AG04450 (cell line): ENCODE measurements at places on chromosomes 1 and 21.
A peak's percentile ranks its signal among the peaks of the same experiment; 100 is the strongest.

DNA sequence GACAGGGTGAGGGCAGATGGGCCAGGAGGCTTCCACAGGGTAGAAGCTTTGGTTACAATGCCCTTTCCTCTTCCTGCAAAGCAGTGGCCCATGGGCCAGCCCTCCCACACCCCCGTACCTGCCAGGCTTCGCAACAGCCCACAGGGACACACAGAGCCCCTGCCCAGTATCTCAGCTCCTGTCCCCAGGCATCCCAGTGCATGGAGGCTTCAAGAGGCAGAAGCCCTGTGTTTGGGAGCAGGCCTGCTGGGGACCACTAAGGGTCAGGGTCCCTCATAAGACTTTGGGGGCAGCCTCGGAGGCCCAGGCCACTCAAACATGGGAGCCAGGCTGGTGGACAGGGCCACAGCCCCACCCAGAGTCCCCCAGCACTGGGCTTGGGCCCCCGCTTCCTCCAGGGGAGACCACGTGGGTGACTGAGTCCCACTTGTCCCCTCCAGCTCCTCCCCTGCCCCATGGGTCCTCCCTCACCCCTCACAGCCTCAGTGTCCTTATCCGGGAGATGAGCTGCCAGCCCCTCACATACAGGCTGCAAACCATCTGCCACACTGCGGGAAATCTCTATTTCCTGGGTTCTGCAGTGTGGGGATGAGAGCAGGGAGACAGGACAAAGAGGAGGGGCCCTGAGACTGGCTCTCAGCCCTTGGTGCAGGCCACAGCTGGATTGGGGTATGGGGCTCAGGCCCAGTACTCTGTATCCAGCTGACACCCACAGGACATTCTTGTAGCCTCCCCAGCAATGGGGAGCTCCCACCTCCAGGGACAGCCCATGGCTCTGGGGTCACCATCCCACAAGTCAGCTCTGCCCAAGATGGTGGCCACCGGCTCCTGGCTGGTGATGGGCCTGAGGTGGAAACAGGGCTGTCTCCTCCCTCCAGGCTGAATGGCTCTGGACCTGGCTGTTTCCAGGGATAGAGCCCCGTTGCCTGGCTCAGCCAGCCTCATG, 50.7 kb downstream of the WNT9A start:
- no peak for DNase-seq

DNA sequence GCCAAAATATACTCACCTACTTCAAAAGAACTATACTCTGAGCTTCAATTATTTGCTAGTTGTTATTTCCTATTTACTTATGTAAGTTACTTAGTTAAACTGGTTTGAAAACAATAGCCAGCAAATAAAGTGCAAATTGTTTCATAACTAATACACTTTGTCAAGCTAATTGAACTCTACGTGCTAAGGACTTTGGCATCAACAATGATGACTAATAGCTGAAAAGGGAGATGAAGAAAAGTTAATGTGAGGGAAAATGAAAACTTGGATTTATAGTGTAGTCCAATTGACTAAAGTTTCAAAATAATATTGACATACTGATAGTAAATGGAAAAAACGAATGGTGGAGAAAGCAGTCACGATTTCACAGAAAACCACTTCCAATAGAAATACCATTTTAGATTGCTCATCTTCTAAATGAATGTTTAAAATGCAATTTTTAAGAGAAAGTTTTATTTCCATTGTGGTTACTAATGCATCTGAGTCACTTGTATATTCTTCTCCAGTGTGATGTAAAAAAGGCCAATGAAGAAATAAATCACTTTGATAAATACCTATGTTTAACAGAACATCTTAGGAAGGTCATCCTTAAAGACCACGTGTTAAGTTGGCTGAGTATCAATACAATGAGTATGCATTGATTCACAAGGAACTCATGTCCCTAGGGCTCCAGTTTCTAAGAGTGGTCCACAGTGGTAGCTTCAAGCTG, 455.2 kb downstream of the LTN1 start:
- peak; percentile 94 for DNase-seq

GRCh38 chr1:232841823-232842565, 36.8 kb downstream of the MAP10 start:
- no peak for DNase-seq

GRCh38 chr1:28437924-28438699, 67.7 kb upstream of the RCC1 start:
- DNase-seq, result peak; percentile 90

GRCh38 chr1:158153746-158154444, 26.8 kb upstream of the CD1D start:
- no peak for DNase-seq

GRCh38 chr1:62444701-62445100, 7.9 kb downstream of the USP1 start:
- no peak for DNase-seq

DNA sequence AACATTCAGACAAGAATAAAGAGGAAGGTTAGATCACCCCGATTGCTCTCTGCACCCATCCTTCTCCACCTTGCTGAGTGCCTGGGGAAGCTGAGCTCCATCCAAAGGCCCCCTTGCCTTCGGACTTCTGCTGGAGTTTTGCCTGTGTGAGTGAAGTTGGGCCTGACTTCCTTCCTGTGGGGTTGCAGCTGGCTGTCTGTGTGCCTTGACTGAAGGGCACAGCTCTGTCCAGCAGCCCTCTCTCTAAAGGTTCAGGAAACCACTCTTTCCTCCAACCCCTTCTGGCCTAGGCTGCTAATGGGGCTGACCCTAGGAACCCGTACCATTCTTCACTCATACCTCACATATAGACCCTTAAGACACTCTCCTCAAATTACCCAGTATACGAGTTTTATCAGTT, 173.4 kb upstream of the HMCN1 start:
- no peak for DNase-seq

DNA sequence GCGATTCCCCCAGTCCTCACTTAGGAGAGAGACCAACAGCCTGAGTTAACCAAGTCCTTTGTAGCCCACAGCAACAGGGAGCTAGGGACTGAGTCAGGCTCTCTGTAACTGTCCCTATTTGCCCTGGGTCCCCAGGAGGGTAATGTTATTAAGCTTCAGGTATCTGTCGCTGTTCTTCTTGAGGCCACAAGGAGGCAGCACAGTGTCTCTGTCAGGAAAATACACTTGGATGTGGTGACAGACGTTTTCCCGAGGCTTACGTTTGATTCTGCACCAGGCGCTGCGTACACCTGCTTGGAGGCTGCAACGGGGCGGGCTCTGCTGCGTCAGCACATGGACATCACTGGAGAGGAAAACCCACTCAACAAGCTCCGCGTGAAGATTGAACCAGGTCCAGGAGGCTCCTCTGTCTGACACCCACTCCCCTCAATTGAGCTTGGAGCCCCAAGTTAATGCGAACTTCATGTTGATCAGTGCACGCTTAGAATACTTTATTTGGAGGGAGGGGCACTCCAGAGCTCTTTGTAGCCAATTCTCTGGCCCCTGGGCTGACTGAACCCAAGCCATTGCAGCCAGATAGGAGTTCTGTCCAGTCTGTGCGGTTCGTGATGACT, 10.7 kb upstream of the ELF3 start:
- DNase-seq, result no peak

DNA sequence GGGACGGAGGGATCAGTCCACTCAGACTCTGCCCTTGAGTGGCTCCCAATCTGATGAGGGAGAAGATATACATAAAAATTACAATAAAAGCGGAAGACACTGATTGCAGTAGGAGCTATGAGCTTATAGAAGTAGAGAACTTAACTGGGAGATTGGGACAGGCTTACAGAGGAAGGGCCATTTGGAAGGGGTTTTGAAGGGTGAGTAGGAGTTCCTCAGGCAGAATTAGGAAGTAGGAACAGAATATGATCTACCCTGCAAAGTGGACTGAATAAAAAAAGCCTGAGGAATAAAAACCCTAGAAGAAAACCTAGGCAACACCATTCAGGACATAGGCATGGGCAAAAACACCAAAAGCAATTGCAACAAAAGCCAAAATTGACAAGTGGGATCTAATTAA, 9.2 kb upstream of the WASF2 start:
- DNase-seq, result no peak

GRCh38 chr1:175067362-175068106, at the start of gene TNN:
TSS of gene TNN (plus strand) at chr1:175067833. CDS start at chr1:175077419, 9,586 bp downstream.
- no peak for DNase-seq

- DNase-seq, result no peak
Observed at GRCh38 chr1:227388214-227389168, 70.2 kb upstream of the CDC42BPA start.

DNA sequence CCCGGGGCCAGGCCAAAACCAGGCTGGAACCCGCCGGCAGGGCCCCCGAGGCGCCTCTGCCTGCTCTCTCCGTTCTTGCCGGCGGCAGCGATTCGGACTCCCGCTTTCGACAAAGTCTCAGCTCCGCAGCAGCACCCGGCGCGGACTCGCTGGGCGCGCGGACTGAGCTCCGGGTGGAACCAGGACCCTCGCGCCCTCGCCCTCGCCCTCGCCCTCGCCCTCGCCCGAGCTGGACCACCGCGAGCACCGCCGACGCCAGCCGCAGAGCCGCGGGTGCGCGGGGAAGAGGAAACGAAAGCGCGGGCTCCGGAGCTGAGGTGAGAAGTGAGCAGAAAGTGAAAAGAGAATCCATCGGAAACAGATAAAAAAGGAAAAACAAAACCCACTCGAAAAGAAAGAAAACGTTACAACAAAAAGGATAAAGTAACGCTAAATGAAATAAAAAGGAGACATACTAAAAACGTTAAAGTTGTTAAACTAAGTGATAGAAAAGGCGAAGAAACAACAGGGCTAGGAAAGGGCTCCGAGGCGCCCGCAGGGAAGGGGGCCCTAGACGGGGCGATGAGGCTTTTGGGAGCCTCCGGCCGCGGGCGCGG, 64.9 kb downstream of the MEF2D start:
- DNase-seq, result no peak

DNA sequence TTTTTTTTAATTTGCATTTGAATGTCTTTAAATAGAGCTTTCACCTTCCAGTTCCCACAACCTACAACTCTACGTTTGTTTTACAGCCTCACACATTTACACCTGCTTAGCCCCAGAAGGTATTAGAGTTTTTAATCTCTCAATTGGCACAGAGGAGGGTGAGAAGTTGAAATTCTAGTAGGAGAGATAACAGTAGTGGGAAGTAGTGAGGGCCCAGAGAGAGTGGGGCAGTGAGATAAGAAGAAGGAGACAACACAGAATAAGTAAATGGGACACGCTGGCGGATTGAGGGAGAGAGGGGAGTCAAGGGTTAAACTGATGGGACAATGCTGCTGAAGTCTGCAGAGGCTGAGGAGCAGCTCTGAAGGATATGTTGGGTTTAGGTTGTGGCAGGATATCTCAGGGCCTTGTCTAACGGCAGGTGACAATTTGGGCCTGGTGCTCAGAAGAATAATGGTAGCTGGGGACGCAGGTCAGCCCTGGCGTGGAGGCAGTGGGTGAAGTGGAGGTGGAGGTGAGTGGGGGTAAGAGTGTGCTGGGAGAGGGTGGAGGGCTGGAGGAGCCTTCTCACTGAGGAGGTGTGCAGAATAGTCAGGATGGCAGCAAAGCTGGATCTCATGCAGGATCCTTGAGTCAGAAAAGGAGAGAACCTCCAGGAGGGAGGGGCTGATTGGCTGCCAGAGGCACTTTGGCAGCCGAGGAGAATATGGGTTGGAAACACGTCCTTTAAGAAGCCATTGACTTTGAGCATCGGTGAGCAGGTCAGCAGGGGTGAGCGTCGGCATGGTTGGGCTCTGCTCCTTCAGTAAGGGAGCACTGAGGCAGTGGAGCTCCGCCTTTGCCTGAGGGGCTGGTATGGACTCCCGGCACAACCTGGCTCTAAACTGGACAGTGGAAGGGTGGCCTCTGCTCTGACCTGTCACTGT, 72.9 kb downstream of the SYT6 start:
- DNase-seq, result no peak

DNA sequence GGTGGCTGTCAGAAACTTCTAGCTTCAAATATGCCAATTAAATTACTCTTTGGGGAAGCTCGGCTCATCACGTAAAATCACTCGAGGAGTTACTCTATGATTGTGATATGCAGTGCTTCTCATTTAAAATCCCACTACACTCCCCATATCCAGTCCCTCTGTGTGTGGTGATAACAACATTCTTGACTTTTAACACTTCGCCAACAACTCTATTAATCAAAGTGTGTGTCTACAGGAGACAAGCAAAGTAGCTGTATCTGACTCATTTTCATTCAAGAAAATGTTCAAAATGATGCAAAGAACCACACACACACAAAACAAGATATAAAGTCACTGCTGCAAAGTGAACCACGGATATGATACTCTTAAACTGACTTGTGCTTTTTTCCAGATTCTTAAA, 341.3 kb downstream of the DSCAM start:
- DNase-seq, result no peak

DNA sequence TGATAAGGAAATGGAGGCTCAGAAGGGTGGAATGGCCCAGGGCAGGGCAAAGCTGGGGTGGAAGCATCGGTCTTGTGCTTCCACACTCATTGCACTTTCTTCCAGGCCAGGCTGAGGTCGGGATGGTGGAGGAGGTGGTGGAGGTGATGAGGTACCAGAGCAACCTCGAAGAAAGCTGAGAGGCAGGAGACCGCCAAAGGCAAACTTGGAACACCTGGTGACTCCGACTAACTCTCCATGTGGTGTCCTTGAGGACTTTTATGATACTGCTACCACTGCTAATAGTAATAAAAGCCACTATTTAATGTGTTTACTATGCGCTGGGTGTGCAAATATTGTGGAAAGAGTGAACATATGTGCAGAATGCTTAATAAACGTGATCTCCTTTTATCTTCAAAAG, 16.9 kb upstream of the BTG2 start:
- no peak for DNase-seq

DNA sequence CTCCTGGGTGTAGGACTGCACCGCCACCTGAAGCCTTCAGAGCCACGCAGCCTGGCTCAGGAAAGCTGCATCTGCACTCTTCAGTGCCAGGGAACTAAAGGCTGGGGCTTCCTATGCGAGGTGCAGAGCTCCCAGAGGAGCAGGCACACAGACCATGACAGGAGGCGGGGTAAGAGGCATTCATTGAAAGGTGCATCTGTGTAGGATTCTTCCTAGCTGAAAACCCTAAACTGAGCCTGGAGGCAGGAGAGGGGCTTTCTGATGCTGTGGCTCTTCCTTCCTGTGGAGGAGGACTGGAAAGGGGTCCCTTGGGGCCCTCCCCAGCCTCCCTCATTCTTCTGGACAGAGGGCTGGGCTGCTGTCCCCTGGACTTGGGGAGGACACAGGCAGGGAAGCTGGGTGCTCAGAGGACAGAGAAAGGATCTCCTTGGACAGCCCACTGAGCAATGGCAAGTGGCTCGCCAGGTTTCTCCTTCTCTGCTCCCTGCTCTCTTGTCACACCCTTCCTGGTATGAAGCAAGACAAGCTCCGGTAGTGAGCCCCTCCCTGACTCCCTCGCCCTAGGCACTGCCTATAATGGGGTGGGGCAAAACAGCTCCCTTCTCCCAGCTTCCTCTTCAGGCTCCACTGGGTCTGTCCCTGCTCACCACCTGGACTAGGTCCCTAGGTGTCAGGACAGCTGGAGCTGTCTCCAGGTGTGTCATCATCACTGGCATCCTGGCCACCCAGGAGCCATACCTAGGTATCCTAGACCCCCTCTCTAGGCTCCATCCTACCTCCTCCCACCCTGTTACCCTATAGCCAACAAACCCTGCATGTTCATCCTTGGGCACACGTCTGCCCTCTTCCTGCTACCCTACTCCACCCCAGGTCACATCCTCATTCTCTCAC, 20.0 kb downstream of the S100A6 start:
- DNase-seq, result no peak

GRCh38 chr21:37817242-37817641, 99.0 kb downstream of the KCNJ6 start:
- DNase-seq, result no peak
